NCI-H1694 treated with DMSO at 0.1 percent for 48 hours (cell line): ENCODE measurements at places on chromosomes 16 and 17.

DNA sequence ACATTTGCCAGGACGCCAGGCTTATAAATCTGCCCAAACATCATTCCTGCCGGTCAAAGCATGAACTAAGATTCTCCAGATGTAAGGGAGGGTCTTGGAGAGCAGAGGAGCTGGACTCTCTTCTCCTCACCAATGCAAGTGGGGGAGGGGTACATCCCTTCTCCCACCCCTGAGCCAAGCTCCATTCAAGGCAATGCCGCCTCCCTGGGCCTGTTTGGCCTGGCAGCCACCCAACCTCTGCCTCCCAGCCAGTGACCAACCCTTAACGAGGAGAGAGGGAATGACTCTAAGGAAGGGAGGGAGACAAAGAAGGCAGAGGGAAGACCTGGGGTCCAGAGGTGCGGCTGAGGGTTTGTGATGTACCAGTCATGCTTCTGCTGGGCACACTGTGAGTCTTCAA lies 13.8 kb downstream of the C17orf50 start:
- no peak for DNase-seq

DNA sequence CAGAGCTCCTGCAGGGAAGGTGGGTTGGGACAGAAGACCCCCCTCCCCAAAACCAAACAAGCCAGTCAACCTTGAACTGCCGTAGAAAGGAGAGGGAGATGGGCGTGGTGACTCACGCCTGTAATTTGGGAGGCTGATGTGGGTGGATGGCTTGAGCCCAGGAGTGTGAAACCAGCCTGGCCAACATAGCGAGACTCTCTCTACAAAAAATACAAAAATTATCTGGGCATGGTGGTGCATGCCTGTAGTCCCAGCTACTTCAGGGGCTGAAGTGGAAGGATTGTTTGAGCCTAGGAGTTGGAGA lies 42.1 kb downstream of the NT5M start:
- DNase-seq: no peak

GRCh38 chr16:49498666-49499413 lies 125.2 kb downstream of the C16orf78 start:
- DNase-seq: peak; percentile 83

DNA sequence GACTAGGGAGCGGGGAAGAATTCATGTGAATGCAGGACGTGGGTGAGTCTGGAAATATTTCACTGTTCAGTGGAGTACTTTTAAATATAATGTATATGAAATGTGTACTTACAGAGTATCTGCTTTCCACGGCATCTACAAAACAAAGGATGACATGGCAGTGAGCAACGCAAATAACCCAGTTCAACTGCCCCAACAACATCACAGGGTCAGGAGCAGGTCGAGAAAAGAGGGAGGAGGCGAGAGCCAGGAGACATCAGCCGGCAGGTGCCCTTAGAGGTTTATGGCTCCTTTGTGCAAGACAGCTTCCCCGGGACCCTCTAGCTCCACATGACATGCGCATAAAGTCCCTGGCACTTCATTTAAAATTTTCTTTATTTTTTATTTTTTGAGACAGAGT lies 61.1 kb downstream of the PECAM1 start:
- no peak for DNase-seq
